Sigmoid colon (tissue), 7 donors: ENCODE measurements at places on chromosomes 12 and 14. TPM values are rescaled to one million over a fixed set of nuclear protein-coding genes. Genes with fewer than 3 reads are reported as not detected.

DNA sequence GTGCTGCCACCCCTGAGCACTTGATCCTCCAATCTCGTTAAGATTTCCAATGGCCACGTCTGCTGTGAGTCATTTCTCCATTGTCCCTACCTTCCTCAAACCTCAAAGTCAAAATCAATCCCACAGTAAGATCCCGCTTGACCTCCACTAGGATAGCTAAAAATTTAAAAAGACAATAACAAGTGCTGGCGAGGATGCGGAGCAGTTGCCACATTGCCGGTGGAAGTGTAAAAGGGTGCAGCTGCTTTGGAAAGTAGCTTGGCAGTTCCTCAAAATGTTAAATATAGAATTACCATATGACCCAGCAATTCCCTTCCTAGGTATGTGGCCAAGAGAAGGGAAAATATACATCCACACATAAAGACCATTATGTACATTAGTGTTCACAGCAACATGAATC, 9.5 kb upstream of the BCL7A start:
- H3K4me1 ChIP-seq, result no peaks in the 10 kb centered on the region
- no peak for DNase-seq
- H3K4me3 ChIP-seq, result no peak overlapping the region
- no peaks in the 10 kb centered on the region for H3K36me3 ChIP-seq
- no peak overlapping the region for H3K27ac ChIP-seq

POTEM gene
- total RNA-seq, result not detected

RAPGEF3 gene
- total RNA-seq, result 14.6 TPM

DNA sequence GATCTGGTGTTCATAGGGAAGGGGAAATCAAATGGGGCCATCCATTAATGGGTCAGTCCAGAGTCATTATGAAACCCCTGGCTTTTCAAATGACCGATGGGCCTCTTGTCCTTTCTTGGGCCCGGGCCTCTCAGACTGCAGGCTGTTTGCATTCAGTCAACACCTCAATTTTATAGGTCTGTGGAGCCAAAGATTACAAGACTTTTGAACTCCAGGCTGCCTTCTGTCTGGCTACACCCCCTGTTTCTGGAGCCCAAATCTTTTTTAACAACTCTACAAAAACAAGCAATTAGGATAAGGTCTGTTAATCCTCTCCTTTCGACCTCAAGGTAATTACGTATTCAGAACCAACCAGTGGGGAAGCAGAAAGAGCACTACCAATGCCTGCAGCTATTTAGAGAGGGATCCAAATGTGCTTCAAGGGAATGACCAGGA, 35.6 kb downstream of the DUSP6 start:
- H3K4me1 ChIP-seq, result no peaks in the 10 kb centered on the region
- no peak overlapping the region for H3K27ac ChIP-seq
- DNase-seq, result no peak
- no peak overlapping the region for H3K4me3 ChIP-seq
- H3K36me3 ChIP-seq, result no peaks in the 10 kb centered on the region

GRCh38 chr12:52645120-52645761, 6.8 kb downstream of the KRT2 start:
- no peak overlapping the region for H3K27ac ChIP-seq
- no peak overlapping the region for H3K4me3 ChIP-seq
- no peaks in the 10 kb centered on the region for H3K36me3 ChIP-seq
- peaks cover 1% of the 10 kb centered on the region for H3K4me1 ChIP-seq
- DNase-seq, result no peak

DNA sequence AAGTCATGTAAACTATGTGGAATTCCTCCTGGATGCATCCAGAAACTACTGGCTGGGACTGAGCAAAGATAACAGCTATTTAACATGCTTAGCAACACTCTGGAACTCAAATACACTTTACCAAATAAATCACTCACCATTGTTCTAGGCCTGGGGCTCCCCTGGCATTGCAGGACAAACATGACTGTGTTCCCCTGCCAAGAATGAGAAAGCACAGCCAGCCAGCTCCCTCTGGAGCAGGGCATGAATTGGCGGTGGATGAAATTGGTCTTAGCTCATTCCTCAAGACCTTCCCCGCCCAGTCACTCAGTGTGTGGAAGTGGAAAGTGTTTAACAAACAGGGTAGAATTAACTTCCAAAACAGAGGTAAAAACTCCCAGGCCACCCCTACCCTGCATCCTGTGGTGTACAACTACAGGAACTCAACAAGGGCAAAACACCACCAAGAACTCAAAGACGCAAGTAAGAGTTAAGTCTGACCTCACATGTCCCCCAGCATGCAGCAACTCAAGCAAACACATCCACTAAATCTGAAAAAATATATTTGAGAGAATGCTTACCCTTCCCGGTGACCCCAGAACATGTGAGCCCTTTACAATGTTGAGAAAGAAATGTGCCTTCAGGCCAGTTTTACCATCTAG, 58.4 kb upstream of the BDKRB2 start:
- H3K27me3 ChIP-seq, result no peaks in the 10 kb centered on the region
- no peaks in the 10 kb centered on the region for H3K36me3 ChIP-seq
- peaks cover 11% of the 10 kb centered on the region for H3K4me1 ChIP-seq
- peak; percentile 77 for DNase-seq
- peak overlapping the region; percentile 75 for H3K27ac ChIP-seq

DNA sequence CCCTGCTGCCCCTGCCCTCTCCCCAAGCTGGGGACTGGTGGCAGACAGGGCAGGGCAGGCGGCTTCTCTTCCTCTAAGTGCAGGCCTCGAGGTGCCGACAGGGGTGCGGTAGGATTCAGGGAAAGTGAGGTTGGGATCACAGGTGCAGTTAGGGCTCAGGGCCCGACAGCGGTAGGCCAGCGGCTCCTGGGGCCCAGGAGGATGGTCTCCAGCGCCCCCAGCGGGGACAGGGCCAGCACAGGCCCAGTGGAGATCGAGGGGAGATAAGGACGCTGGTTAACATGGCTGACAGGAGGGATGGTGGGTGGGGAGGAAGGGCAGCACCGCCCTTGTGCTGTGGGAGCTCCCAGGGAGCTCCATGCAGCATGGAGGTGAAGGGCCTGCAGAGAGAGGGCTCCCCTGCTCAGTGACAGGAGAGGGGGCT, 935 bp upstream of the CRIP1 start:
- H3K27ac ChIP-seq, result peak overlapping the region; percentile 99
- H3K36me3 ChIP-seq, result no peaks in the 10 kb centered on the region
- peaks cover 32% of the 10 kb centered on the region for H3K27me3 ChIP-seq
- H3K4me3 ChIP-seq, result no peak overlapping the region
- DNase-seq, result no peak

GRCh38 chr14:74391479-74391878, 34.5 kb downstream of the SYNDIG1L start:
- H3K4me3 ChIP-seq, result no peak overlapping the region
- no peak for DNase-seq
- H3K27ac ChIP-seq, result no peak overlapping the region
- peaks cover 7% of the 10 kb centered on the region for H3K27me3 ChIP-seq
- H3K4me1 ChIP-seq, result no peaks in the 10 kb centered on the region
- no peaks in the 10 kb centered on the region for H3K36me3 ChIP-seq

MORN3 gene
- total RNA-seq, result not detected
